ENCODE measurements at places on chromosomes 6 and 20. TPM values are rescaled to one million over a fixed set of nuclear protein-coding genes. Genes with fewer than 3 reads are reported as not detected.

DNA sequence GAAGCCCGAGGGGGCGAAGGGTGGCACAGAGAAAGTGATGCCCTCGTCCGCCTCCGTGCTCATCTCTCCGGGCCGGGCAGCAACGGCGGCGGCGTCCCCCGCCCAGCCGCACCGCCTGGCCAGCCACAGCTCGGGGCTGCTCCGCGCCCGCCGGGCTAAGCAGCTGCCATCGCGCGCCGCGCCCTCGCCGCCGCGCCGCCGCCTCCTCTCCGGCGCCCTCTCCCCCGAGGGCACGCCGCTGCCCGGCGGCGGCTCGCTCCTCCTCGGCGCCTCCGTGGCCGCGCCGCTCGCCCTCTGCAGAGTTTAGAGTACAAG lies 225 bp downstream of the MAP3K5 start:
- DNase-seq: no peak
- no peaks in the 10 kb centered on the region for H3K4me1 ChIP-seq
- peak overlapping the region; percentile 60 for H3K4me3 ChIP-seq
- H3K36me3 ChIP-seq: no peaks in the 10 kb centered on the region
- H3K27me3 ChIP-seq: no peaks in the 10 kb centered on the region

DNA sequence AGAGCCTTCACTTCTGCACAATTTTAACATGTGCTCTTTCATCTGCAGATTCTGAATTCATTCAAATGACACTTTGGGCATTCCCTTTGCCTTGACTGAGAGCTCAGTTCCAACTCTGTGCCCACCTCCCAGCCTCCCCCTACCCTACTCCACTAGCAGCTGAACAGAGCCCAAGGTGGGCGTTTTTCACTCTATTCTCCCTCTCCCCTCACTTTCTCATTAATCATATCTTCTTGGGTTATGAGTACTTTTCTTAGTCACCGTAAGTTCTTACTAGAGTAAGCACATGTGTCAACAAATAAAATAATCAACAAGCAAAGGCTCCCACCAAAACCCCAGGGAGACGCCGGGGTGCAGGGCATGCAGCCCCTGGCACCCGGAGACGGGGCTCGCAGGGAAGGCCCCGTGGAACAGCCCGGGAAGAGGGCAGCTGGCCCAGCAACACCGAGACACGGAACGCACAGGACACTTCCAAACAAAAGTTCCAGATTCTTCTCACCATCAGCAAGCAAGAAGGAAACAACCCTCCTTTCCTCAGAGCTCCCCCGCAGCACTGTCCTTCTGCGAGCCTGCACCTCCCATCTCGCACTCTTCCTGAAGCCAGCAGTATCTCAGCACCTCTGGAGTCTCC lies 34.1 kb downstream of the TAF4 start:
- H3K36me3 ChIP-seq: no peaks in the 10 kb centered on the region
- no peaks in the 10 kb centered on the region for H3K4me1 ChIP-seq
- no peak overlapping the region for H3K27ac ChIP-seq
- H3K4me3 ChIP-seq: no peak overlapping the region

DNA sequence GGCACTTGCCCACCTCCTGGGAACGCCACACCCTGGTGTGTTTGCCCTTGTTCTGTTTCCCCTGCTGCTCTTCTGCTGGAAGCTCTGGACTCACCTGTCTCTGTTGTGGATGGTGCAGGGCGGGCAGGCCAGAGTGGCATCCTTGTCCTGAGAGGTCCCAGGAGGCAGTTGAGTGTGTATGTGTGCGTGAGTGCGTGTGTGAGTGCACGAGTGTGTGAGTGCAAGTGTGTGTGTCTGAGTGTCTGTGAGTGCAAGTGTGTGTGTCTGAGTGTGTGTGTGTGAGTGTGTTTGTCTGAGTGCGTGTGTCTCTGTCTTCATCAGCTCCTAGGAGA lies 12.2 kb downstream of the IGF2R start:
- H3K4me3 ChIP-seq: no peak overlapping the region
- H3K27me3 ChIP-seq: no peaks in the 10 kb centered on the region
- no peak for DNase-seq
- no peaks in the 10 kb centered on the region for H3K4me1 ChIP-seq
- H3K36me3 ChIP-seq: no peaks in the 10 kb centered on the region

DNA sequence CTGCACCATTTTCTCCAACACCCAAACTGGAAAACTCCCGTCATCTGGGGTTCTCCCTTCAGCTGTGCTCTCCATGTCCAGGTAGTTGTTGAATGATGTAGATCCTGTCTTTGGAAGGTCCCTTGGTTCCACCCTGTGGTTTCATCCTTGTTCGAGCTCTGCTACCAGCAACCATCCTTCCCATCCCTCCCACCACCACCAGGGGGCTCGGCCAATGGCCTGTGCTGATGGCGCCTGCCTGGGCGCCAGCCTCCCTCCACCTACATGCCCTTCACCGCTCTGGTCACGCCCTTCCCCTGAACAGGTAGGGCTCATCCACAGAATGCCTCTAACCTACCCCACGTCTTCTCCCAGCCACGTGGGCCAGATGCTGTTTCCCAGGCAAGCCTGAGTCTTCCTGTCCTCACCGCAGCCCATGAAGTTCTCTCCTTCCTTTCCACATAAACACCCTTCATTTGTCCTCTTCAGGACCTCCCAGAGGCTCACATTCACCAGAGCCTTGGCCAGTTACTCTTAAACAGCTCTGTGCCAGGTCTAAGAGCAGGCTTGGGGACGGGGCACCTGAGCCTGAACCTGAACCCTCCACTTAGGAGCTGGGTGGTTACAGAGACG lies 75.1 kb upstream of the DUSP22 start:
- no peak overlapping the region for H3K27ac ChIP-seq
- H3K4me3 ChIP-seq: no peak overlapping the region
- H3K4me1 ChIP-seq: no peaks in the 10 kb centered on the region
- no peaks in the 10 kb centered on the region for H3K27me3 ChIP-seq

GRM1 gene
- total RNA-seq: not detected

- H3K4me3 ChIP-seq: no peak overlapping the region
- H3K4me1 ChIP-seq: no peaks in the 10 kb centered on the region
- no peaks in the 10 kb centered on the region for H3K27me3 ChIP-seq
- H3K27ac ChIP-seq: no peak overlapping the region
These were observed 267.4 kb upstream of the THEMIS start for GRCh38 chr6:128168244-128168643.

DNA sequence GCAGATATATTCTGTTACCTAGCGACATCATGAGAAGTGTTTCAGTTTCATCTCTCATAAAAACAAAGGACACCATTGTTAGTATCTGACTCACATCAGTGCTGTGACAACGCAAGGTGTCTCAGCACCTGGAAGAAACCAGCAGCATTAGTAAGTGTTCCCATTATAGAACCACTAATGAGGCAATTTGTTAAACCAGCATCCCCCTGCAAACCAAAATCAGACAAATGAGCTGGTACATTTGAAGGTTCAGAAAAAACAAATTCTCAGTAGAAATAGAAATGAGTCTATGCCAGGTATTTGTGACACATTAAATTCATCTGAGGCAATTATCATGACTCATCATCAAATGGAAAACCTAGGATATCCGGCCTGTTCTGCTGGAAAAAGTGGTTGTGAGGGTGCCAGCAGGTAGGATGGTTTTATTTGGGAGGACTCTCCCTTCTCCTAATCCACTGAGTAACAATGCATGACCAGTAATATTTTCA lies 151.7 kb downstream of the TMEM200A start:
- no peaks in the 10 kb centered on the region for H3K36me3 ChIP-seq
- H3K27ac ChIP-seq: no peak overlapping the region
- H3K4me1 ChIP-seq: no peaks in the 10 kb centered on the region
- DNase-seq: no peak

DNA sequence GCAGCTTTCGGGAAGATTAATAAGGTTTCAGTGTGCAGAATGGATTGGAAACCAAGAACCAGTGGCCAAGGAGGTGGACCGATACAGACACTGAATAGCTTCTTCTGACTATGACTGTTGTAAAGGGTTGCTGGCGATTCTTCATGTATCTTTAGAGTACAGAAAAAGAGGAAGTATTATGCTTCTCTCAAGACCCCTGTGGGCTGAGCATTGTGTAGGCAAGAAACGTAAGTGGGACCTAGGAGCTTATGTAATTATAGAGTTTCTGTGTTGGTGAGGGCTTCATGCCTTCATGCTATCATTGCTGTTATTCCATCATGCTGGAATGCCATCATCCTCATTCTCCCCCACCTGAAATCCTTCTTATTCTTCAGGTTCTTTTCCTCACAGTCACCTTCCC lies 105.4 kb upstream of the AKIRIN2 start:
- H3K27ac ChIP-seq: peak overlapping the region; percentile 11
- no peak overlapping the region for H3K4me3 ChIP-seq
- no peaks in the 10 kb centered on the region for H3K36me3 ChIP-seq
- H3K4me1 ChIP-seq: peaks cover 6% of the 10 kb centered on the region
- no peak for DNase-seq
